ENCODE measurements at places on chromosomes 2 and 18.

- no peak for DNase-seq
Measured at GRCh38 chr2:219451661-219452360, 17.2 kb downstream of the SPEG start.

- no peak for DNase-seq
Measured at GRCh38 chr18:24470022-24470618, 9.7 kb downstream of the HRH4 start.

DNA sequence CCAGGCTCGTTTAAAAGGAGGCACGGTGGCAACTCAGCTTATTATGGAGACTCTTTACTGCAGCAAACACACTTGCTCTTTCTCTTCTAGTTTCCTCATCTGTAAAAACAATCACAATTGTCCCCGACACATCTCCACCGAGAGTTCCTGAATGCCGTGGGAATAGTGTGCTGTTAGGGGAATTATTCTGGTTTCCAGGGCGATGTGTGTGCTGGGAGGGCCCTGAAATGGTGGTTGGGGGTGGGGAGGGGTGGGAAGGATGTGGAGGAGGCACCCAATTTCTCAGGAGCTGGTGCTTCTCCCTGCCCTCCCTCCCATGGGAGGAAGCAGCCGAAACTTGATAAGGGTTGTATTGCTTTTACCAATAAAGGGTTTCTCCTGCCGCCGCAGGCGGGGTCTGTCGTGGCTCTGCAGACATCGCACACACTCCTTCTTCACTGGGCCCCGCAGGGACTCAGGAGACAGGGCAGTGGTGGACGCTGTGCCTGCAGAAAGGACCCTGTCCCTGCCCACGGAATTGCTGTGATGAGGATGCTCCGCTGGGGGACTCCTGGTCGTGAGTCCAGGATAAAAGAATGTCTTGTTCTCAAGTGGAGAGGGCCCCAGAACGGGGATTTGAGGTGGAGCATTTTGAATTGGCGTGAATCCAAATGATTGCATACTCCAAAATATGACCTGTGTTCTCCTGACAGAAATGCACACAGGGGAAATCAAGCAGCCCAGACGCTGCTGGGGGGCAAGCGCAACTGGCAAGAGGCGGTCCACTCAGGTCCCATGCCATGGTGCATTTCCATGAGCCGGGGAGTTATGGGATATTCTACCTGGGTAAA is 119.2 kb downstream of the ACKR3 start:
- no peak for DNase-seq

- DNase-seq = no peak
Measured at GRCh38 chr2:224904381-224904780, 137.9 kb downstream of the DOCK10 start.

GRCh38 chr2:239895669-239896068 is 129.5 kb downstream of the NDUFA10 start:
- no peak for DNase-seq

DNA sequence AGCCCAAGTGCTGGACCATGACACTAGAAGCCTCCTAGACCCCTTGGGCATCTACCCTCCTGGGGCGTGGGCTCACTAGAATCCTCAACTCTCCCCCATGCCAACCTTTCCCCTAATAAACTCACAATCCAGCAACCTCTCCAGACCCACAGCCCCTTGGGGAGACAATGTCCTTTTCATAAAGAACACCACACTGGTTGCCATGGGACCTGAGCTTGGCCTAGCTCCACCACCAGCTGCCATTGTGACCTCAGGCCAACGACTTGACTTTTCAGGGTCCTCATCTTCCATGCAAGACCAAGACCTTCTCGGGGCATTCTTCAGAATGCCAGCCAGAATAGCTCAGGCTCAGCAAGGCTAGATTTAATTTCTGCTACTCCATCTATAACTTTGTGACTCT is 128.1 kb upstream of the NPAS2 start:
- DNase-seq = no peak

DNA sequence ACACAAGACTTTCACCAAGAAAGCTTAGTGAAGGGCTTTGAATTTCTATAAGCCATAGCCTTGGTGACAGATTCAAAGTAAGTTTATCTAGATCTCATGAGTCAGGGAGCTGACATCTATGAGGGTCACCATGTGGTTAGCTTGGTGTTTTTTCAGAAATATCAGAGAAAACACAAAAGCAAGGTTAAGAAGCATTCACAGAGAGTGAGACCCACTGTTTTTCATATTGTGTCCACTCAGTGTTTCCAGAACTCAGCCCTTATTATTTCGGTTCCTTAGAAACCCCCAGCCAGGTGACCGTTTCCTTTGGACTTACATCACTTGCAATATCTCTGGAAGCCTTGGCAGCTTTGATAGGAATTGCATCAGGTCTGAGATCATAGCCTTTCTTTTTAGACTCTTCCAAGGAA is 76.6 kb downstream of the NEB start:
- no peak for DNase-seq

DNA sequence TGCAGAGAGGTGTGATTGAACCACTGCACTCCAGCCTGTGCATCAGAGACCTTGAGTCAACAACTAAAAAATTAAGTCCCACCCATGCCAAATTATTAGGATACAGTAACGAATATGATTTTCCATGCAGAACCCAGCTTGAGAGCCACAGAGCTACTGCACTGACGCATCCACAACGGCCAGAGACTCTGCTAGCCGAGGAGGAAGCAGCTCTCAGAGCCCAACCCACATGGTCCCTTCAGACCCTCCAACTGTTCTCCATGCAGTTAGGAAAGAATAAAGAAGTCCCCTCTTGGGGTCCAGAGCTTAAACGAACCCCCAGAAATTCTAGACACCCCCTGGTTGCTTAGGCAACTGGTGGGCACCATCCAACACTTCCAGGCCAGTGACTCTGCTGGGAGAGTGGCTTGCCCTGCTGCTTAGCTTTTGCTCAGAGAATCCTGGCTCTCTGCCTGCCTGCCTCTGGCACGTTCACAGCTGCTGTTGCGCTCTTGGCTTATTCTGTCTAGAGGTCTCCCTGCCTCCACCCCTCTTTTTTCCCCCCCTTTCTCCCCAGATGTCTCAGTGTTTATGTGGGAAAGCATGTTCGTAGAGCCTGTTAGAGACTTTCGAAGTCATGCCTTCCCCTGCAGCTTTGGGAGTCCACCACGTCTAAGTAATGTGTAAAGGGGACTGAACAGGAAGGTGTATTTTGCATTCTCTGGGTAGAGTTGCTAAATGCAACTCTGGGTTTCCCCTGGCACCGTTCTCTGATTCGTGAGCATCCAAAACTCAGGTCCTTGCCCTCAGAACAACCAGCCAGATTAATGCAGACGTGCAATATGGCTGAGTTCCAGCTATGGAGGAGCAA is 26.0 kb upstream of the SP3 start:
- DNase-seq = no peak

DNA sequence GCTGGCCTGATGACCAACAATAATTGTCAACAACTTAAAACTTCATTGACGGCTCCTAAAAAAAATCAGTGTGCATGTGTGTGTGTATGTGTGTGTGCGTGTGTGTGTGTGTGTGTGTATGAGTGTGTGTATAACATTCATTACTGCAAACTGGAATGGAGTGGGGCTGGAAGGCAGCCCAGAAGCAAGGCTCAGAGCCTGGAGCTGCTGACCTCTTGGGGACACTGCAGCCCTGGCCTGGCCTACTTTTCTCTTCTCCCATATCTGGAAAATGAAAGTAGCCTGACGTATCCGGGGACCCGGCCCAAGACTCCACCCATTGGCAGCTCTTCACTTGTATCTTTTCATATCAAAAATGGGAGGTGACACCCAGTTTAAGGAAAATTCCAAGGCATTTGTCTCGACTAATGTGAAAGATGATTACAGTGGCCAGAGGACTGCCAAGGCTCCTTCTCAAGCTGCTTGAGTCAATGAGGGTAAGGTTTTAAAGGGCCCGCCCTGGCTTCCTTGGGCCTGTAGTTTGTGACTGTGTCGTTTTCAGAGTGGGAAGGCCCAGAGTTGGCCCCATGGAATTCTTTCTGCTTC is 72.4 kb upstream of the IL1R1 start:
- DNase-seq = no peak

GRCh38 chr2:215973954-215974699 is 39.2 kb downstream of the MREG start:
- no peak for DNase-seq

DNA sequence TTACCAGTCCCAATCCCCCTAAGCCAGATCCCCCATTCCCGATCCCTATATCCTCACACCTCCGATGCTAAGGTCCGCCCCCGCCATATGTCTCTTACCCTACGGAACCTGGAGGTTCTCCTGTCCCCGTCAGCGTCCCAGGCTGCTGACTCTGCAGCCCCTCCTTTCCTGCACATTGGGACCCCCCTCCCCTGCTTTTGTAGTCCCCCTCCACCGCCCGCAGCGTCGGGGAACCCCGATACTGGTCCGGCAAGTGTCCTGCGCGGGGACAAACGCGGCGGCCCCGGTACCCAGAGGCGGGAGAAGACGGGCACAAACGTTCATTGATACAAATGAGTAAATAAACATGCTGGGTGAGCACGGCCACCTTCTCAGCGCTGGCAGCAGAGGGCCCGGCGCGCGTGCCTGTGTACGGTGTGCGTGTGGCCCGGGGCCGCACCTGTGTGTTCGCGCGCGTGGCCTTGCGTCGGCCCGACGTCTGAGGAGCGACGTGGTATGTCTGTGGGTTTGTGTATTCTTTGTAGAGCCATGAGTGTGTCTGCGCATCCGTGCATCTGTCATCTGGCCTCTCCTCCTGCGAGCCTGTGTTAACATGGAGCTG is 2.0 kb upstream of the CYP26B1 start:
- no peak for DNase-seq

DNA sequence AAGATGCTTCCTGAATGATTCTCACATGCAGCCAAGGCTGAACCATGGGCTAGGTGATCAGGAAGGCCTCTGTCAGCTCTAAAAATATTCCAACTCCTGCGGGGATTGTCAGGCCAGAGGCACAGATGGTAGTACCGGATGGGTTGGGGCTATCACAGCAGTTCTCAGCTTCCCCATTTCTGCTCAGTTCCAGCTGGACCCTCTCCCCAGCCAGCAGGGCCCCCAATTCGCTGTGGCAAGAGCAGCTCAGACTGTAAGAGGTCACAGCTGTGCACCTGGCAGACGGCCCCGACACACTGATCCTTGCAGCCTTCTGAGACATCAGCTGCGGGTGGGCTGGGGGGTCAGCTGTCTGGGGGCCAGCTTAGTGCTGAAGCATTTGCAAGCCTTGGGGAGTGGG is 43.6 kb upstream of the TCF7L1 start:
- no peak for DNase-seq

DNA sequence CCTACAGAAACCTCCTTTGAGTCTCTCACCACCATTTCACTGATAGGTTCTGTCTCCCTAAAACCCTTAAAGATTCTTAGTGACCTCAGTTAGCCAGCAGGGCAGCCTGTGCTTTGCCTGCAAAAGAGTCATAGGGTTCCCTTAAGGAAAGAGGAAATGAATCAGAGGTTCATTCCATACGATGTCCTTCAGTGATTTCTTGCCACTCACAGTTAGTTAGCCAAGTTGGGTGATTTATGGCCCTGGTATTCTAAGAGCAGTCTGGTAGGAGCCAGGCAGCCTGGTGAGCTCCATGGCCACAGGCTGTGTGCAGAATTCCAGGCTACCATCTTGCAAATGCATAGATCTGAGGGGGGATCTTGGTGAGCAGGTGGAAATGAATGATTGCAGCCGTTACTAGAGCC is 18.7 kb upstream of the CCBE1 start:
- DNase-seq = no peak

- DNase-seq = peak; percentile 11
Measured at GRCh38 chr2:45070113-45070652, 60.9 kb upstream of the SIX2 start.

GRCh38 chr18:12543697-12544096 is 114.2 kb downstream of the SPIRE1 start:
- DNase-seq = no peak

- no peak for DNase-seq
Measured at GRCh38 chr2:36338827-36339145, 16.8 kb upstream of the CRIM1 start.

DNA sequence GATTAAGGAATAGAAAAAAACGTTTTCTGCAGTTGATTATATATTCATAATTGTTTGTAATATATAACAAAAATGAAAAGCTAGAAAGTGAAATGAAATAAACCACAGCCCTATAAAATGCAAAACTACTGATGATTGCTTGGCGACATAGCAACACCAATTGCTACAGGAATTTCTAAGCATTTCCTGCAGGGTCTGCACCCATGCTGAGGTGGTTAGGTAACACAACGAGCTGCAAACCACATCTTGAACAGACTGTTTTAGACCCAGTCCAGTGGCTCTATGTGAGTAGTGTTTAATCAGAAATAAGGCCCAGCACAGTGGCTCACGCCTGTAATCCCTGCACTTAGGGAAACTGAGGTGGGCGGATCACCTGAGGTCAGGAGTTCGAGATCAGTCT is 17.2 kb upstream of the UGT1A9 start:
- DNase-seq = no peak

DNA sequence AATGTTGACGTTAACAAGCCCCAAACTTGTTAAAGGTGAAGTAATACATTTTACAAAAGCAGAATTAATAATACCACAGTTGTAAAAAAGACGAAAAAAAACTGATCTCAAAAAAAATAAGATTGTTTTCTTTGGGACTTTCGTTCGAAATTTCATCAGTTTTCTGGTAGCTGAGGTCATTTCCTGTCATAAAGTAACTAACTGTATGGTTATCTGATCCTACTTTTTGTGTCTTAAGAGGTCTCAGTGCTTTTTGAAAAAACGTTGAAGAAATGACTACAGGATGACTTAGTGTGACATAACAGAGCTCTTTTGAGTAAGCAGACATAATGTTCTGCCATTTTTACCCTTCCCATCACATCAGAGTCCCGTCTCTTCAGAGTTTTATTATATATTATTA is 79.3 kb downstream of the BIRC6 start:
- DNase-seq = no peak

GRCh38 chr2:64363848-64364247 is 90.1 kb upstream of the LGALSL start:
- DNase-seq = no peak

DNA sequence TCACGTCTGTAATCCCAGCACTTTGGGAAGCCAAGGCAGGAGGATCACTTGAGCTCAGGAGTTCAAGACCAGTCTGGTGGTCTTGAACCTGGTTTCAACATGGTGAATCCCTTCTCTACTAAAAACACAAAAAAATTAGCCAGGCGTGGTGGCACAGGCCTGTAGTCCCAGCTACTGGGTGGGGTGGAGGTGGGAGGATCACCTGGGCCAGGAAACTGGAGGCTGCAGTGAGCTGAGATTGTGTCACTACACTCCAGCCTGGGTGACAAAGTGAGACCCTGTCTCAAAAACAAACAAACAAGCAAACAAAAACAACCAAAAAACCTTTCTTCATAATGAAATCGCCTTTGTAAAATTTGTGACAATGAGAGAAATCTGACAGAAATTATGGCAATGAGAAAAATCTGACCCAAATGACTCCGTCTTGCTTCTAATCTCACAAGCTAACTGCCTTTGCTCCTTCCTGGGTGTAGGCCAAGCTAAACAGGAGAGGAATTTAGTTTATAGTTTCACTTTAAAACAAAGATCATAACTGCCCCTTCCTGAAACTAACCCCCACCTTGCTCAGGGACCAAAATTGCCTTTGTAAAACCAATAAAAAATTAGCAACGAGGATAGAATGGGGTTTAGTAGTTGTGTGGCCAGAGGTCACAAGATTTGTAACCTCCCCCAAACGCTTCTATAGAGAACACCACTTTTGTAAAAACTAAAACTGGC is 60.7 kb upstream of the KIF5C start:
- no peak for DNase-seq
